ENCODE measurements at places on chromosomes 13 and 19. TPM values are rescaled to one million over a fixed set of nuclear protein-coding genes. Genes with fewer than 3 reads are reported as not detected.

The SH2D3A gene
- 8.8 TPM for total RNA-seq

The TEX101 gene
- not detected for total RNA-seq

The PNMA8B gene
- 1.3 TPM for total RNA-seq

The PLPP2 gene
- total RNA-seq, result 228 TPM

The LILRB3 gene
- 1.1 TPM for total RNA-seq

The ANO8 gene
- 2.9 TPM for total RNA-seq

The CYP4F2 gene
- total RNA-seq, result not detected

The PRTN3 gene
- not detected for total RNA-seq

The ZNF729 gene
- not detected for total RNA-seq

The SPACA4 gene
- not detected for total RNA-seq

The NLRP9 gene
- not detected for total RNA-seq

The CATSPERD gene
- not detected for total RNA-seq

The PSG1 gene
- not detected for total RNA-seq

The SHISA2 gene
- not detected for total RNA-seq

The ANKRD24 gene
- 0.29 TPM for total RNA-seq

The ZNF524 gene
- total RNA-seq, result 4.0 TPM

The PRODH2 gene
- total RNA-seq, result not detected

The S1PR4 gene
- 22.2 TPM for total RNA-seq

The OR7A5 gene
- not detected for total RNA-seq

The LYL1 gene
- 2.7 TPM for total RNA-seq

The NTN5 gene
- total RNA-seq, result not detected

The ADAMTS10 gene
- 28.5 TPM for total RNA-seq

The DEDD2 gene
- total RNA-seq, result 18.3 TPM

The HPN gene
- 28.6 TPM for total RNA-seq

The LILRA1 gene
- total RNA-seq, result not detected

The CXCL17 gene
- 7.6 TPM for total RNA-seq

The SMARCA4 gene
- 74.5 TPM for total RNA-seq

The ZNF382 gene
- total RNA-seq, result 0.87 TPM

The IFNL1 gene
- total RNA-seq, result not detected

The KRTDAP gene
- total RNA-seq, result not detected

The COMP gene
- total RNA-seq, result not detected

The ZNF763 gene
- total RNA-seq, result 5.7 TPM

The SLITRK5 gene
- total RNA-seq, result under 0.01 TPM

The CFAP97D2 gene
- total RNA-seq, result not detected

The CBARP gene
- not detected for total RNA-seq

The TEX26 gene
- not detected for total RNA-seq
